Hypothalamus (tissue), 51 donors: ENCODE measurements at places on chromosomes 7 and 10.
A peak's percentile ranks its signal among the peaks of the same experiment; 100 is the strongest.

GRCh38 chr7:20032741-20033140 lies 184.4 kb downstream of the MACC1 start:
- DNase-seq = no peak

DNA sequence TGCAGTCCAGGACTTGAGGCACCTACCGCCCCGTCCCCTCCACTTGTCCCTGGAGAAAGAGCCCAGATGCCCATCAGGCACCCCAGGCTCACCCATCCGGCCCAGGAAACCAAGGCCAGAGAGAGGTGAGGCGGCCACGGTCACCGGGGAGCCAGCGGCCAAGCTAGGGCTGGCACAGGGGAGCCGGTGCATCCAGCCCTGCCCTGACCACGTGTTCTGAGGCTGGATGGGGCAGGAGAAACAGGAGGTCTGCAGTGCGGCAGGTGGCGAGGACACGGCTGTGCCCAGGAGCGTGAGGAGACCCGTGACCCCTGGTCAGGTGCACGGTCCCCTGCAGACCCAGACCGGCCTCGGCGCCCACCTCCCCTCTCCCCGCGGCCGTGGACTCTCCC lies 27.6 kb downstream of the UNCX start:
- DNase-seq = no peak

- no peak for DNase-seq
Observed at GRCh38 chr10:70162151-70162891, 8.0 kb downstream of the SAR1A start.

DNA sequence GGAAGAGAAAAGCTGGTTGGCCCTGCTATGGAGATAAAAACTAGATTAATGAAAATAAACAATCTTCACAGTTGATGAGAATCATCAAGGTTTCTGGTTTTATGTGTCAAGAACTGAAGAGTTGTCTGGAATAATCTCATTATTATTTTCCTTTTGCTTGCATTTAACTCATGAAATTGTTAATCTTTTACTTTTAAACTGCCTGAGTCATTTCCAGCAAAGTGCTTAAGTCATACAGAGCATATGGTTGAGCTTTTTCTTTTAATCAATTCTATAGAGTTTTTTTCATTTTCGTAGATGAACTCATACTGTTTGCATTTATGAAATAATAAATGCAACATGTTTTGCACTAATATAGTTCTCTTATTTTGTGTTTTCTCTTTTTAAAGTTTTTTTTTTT lies 747.9 kb downstream of the NXPH1 start:
- DNase-seq = no peak

DNA sequence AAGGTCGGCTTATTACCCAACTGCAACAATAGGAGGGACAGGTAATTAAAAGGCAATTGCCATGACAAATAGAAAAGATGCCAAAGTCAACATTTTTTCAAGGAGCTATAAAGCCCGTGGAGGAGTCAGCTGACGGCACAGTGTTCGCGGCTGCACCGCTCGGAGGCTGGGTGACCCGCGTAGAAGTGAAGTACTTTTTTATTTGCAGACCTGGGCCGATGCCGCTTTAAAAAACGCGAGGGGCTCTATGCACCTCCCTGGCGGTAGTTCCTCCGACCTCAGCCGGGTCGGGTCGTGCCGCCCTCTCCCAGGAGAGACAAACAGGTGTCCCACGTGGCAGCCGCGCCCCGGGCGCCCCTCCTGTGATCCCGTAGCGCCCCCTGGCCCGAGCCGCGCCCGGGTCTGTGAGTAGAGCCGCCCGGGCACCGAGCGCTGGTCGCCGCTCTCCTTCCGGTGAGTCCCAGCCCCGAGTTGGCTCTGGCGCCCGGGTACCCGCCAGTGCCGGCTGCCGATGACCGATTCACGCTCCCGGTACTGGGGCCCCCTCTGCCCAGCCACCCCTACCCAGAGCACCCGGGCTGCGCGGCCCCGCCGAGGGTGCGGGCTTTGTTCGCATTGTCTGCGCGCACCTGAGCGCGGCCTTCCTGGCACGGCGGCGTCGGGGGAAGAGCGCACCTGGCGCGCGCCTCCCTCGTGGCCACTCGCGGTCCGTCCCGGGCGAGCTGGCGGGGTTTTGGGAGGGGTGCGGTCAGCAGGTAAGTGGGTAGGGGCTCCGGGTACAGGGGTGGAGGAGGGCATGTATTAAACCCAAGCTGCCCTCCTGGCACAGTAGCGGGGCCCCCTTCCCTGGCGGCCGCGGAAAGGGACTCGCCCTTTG lies at the start of gene VWA2:
TSS of gene VWA2 (plus strand) at position 138 of the 877 bp plus-strand sequence. CDS start 9,460 bp downstream, outside the sequence.
- no peak for DNase-seq

GRCh38 chr7:80826520-80827238 lies 92.2 kb downstream of the SEMA3C start:
- DNase-seq = no peak

GRCh38 chr7:31043051-31043471 lies 9.0 kb upstream of the ADCYAP1R1 start:
- DNase-seq = peak; percentile 65

GRCh38 chr10:125662584-125662983 lies 20.4 kb downstream of the TEX36 start:
- no peak for DNase-seq

DNA sequence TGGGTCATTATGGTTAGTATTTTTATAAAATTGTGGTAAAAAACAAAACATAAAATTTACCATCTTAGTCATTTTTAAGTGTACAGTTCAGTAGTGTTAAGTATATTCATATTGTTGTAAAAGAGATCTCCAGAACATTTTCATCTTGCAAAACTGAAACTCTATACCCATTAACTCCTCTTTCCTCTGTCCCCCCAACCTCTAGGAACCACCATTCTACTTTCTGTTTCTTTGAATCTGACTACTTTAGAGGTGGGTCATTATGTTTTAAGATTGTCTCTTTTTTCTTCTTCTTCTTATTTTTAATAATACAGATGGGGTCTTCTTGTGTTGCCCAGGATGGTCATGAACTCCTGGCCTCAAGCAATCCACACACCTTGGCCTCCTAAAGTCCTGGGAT lies 84.1 kb downstream of the DOCK4 start:
- DNase-seq = no peak

- DNase-seq = no peak
Observed at GRCh38 chr7:151893405-151893923, 16.5 kb upstream of the PRKAG2 start.

DNA sequence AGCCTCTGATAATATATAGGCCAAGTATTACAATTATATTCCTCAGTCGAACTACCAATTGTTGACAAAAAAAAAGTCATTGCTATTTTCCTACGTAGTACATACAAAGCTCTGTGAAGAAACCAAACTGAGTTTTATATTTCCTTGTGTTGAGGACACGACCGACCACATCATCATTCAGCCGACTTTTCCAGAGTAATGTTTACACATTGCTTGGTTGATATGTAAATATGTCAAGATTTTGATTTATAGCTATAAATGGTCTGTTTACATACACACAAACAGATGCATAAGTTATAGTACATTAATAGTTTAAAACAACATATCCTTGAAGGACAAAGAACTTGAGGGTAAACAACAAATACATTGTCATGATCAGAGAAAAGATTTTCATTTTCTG lies 121.5 kb downstream of the CRPPA start:
- DNase-seq = no peak

GRCh38 chr7:14381306-14381705 lies 391.8 kb upstream of the ETV1 start:
- no peak for DNase-seq

GRCh38 chr10:6498771-6499170 lies 81.3 kb downstream of the PRKCQ start:
- DNase-seq = no peak

DNA sequence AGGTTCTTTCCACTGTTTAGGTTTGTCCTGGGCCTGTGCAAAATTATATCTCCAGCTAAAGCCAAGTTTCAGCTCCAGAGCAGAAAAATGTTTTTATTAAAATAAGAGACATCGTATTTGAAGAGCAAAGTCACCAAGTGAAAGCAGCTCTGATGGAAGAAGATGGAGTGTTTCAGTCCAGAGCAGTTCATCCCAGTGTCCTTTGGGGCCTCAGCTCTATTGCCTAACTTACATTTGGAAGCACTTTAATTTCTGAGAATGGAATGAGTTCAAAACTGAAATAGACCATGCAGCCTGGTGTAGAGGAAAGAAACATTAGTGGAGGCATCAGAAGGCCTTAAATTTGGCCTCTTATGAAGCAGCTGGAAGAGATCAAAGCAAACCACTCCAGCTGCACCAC lies 545.2 kb downstream of the SORCS1 start:
- DNase-seq = no peak

DNA sequence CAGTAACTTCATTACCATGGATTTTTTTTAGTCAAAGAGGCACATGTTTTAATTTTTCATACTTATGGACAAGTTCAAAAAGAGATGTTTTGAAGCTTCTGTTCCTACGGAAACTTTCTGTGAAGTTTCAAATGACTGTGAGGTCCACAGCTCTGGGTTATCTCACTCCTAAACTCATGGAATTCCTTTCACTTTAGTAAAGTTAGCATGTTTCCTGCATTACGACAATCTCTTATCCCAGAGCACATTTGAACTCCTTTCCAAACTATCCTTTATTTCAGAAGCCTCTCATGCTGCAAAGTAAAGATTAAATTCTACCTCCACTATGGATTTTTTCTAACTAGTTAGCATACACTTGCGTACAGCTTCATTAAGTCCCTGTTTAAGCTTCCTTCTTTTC lies 15.3 kb upstream of the ADD3 start:
- no peak for DNase-seq

DNA sequence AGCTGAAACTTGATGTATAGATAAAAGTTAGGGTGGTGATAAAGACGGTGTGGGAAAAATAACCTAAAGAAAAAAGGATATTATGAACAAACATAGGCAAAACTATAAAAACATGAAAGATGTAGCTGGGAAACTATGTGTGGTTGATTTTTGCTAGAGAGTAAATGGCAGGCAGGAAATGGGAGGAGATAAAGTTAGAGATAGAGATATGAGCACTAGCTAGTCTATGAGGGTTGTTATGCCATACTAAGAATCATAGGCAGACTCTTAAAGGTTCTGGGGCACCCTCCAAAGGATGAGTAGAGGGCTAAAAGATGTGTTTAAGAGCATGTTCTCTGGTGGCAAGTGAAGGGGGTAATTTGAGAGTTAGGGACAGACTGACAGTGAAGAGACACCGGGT lies 1109.2 kb downstream of the GATA3 start:
- DNase-seq = no peak

GRCh38 chr7:36263095-36263484 lies 110.0 kb downstream of the EEPD1 start:
- no peak for DNase-seq

GRCh38 chr10:121087129-121087528 lies 236.0 kb downstream of the WDR11 start:
- no peak for DNase-seq

GRCh38 chr7:21084286-21084685 lies 297.6 kb upstream of the SP8 start:
- DNase-seq = no peak

DNA sequence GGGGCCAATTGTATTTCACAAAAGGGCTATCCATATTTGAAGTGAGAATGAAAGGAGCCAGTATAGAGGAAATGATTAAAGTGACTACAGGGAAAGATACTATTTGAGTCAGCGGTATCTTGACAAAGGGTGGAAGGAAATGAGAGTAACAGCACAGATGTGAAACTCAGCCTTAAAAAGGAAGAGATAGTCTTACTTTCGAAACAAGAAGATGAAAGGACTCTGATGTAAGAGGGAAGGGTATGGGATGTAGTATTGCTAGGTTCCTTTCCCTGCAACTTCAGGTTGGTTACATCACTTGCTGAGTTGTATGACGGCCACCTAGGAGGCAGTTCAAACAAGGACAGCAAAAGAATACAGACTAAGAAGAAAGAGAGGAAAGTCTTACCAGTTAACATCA lies 13.7 kb downstream of the CISD1 start:
- DNase-seq = no peak

GRCh38 chr7:54917613-54918391 lies 101.0 kb upstream of the EGFR start:
- no peak for DNase-seq

GRCh38 chr7:42237811-42238541 lies 967 bp upstream of the GLI3 start:
- DNase-seq = peak; percentile 37
